ENCODE measurements at places on chromosomes 7 and 10.

DNA sequence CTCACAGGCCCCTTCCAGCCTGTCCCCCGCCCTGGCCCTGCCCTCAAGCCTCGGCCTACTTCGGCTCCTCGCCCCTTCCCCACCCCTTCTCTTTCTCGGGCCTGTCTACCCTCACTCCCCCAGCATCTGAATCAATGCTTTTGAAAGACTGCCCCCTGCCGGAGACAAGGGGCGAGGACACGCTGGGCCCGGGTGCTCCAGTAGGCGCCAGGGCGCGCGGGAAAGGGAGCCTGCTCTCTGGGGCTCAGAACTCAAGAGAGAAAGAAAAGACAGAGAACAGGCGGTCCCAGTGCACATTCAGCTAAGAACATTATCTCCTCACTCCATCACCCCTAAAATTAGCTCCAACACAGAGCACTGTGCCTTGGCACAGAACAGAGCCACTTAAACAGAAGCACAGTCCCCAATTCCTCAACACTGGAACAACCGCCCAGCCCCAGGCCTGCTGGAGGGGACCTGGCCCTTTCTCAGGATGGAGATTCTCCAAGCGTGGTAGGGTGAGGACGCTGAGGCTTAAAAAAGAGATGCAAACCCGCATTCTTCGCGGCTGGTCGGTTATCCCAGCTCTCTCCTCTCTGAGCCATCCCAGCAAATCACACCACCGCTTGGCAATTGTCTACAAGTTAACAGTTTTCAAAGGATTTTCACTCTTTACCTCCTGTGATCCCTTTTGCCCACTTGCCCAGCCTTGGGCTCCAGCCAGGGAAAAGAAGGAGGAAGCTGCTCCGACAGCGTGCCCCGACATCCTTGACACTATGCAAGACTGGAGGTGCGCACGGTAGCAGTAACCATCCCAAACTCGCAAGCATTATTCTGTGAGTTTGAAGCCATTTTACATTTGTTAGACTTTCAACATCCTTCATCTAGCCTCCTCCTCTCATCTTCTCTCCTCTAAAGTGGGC, 2.1 kb downstream of the GIGYF1 start:
- no peak for DNase-seq

DNA sequence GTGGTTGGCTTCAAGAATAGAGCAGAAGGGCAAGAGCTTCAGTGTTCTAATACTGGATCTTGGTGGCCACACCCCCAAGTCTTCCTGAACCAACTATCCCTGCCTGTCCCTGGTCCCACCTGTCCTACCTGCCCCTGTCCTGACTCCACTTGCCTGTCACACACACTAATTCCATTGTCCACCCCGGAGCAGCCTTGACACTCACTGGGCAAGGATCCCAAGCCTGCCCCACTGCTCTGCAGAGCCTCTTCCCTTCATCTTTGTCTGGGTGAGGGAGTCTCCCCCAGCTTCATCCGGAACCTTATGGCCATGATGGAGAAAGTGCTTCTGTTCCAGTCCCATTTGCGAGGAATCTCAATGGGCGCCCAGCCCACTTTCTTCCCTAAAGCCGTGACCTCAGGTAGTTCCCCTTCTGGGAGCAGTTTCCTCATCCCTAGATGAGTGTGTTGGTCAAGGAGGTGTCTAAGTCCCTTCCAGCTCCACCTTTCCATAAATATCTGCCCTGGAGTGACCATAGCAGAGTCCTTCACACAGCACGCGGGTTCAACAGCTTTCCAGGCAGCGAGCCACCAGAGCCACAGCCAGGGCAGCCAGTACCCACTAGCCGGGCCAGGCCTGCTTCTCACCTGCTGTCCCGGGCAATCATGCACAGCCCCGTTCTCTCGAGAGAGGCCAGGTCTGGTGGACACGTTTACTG, 61.5 kb downstream of the VIPR2 start:
- no peak for DNase-seq

- no peak for DNase-seq
Observed at GRCh38 chr10:78511324-78512204, 477.9 kb downstream of the RPS24 start.

DNA sequence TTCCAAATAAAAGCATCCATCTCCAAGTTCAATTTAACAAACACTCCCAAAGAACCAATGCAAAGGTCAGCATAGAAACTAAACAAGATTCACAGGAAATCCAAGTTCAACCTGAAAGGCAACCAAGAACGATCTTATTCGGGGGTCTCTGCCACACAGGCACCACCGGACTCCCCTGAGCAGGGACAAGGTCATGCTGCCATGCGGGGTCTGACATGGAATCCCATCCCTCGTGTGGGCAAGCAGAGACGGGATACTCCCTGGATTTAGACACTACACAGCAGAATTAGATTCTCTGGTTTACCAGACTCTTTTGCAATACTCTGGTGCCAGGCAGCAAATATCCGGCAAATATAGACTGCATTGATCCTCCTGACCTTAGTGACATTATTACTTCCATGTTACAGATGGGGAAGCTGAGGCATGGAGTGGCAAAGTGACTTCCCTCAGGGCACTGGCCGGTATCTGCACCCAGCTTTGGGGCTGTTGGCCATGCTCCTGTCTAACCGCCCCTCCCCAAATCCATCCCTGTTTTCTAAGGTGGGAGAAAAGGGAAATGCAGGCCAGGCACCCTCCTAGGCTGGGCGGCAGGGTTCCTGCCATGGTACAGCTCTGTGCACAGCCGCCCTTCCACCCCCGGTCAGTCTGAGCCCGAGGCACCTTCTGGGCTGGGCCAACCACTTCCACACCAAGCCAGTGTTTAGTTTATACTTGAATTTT, 111.8 kb downstream of the VIPR2 start:
- no peak for DNase-seq

GRCh38 chr7:23264916-23265458, 18.4 kb downstream of the GPNMB start:
- no peak for DNase-seq

DNA sequence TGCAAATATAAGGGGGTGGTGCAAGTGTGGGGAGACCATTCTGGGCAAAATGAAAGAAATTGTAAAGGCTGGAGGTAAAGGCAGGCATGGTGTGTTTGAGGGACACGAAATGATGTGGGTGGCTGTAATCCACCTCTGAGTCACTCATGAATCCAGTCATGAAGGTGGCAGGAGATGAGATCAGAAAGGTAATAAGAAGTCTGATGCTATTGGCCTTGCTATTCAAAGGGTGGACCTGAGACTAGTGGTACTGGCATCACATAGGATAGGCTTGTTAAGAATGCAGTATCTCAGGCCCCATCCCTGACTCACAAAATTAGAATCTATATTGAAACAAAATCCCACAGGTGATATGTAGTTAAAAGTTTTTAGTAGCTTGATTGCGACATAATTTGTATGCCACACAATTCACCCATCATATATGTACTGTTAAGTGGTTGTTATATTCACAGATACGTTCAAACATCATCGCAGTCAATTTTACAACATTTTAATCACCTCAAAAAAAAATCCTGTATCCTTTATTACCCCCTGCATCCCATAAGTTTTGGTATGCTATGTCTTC, 85.6 kb downstream of the ST8SIA6 start:
- DNase-seq, result no peak

DNA sequence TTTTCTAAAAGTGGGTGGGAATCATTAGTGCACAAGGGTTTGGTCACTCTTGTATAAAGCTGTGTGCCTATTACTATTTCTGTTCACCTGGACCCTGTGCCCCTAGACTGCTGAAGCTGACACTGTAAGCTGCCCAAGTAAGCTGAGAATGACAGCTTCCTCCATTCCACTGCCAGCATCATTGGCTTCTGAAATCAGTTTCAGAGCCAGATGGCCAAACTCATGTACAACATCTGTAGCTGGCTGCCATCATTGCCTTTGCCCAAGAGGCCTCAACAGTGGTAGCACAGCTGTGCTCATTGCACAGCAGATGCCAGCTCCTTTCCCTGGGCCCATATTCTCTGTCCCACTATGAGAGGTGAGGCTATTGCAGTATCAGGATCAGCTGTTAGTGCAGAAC, 165.7 kb downstream of the CPEB3 start:
- DNase-seq, result no peak

GRCh38 chr7:30998180-30998579, 34.4 kb downstream of the GHRHR start:
- DNase-seq, result no peak
